ENCODE measurements at places on chromosomes 5 and 9.

DNA sequence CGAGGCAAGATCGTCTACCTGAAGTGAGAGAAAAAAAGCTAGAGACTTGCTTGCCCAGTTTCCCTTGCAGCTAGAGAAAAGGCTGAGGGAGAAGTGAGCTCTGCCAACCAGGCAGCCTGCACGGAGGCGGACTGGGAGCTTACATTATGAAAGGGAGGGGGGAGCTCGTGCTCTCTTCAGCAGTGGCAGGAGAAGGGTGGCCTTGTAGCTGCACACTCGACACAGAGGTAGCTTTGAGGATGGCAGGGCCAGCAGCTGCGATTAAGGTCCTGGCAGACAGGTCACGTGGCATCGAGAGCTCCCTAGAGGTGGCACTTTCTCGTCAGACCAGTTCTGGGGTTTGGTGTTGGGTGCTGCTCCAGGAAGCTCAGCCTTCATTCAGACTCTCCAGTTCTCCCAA is 26.7 kb downstream of the APBA1 start:
- DNase-seq, result peak; percentile 70

DNA sequence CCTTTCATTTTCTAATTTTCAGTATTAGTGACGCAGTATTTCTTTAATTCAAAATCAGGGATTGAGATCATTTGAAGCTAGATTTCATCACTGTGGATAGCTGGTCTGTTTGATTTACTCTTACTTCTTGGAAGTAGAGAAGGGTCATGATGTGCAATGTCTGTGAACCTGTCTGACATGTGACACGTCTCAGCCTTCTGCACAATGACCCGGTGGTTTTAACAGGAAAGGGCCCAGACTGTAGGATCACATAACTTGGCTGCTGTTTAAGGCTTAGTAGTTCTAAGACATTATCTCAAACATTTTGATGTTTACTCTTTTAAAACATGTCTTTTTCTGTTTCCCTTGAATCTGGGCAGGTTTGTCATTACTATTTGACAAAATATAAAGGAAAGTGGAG is 823.3 kb upstream of the NUDT12 start:
- no peak for DNase-seq

DNA sequence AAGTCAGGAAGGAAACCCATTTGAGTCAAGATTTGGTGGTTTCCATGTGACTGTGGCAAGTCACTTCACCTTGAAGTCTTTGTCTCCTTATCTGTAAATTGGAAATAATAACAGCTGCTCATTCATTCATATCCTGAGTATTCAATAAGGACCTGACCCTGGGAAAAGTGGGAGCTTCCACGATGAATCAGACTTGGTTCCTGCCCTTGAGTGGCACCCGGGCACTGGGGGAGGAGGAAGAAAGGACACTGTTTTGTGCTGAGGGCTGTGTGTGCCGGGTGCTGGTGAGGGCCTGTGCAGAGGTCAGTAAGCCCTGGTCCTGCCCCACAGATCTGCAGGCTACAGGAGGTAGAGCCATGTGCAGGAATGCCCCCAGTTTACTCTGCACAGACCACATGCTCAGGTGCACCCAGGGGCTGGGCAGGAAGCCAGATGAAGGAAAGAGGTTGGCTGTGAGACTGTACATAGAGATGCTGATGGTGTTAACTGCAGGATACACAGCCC is 6.8 kb downstream of the NDST1 start:
- DNase-seq, result no peak

- no peak for DNase-seq
Measured at GRCh38 chr5:10827571-10827970, 66.5 kb upstream of the DAP start.

GRCh38 chr9:130765137-130766020 is 69.7 kb upstream of the ABL1 start:
- DNase-seq, result no peak

DNA sequence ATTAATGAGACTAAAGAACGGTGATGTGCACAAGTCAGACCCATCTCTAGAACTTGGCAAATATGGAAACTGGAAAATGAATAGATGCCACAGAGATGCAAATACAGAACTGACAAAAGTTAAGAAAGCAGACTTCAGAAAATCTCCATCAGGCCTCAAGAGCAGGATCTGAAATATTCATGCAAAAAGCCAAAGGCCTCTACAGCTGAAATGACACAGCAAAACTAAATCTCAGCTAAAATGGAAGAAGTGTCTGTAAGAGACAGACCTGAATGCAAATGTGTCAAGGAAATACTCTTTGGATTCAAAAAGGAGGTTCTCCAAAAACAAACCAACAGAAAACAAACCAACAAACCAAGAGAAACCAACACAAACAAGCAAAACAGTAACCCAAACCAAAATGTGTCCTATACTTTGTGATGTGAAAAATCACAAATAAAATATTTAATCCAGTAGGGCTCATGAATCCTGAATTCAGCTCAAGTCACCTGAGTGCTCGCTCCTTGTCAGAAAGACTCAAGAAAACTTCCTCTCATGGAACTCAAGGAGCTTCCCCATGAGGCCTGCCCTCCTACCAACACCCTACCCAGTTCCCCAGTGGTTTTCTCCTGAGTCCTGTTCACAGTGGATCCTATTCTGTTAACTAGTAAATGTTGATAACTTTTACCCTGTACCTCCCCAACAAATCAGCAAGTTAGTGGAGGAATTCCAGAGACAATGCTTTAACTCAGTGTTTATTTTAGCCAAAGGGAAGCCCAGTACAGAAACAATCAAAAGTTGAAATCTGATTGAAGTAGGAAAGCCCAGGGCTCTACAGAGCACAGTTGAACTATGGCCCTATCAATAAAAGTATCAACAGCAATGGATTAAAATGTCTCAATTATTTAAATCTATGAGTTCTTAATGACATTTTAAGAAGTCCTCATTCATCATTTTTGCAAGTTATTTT is 14.6 kb downstream of the MRPS27 start:
- DNase-seq, result no peak

DNA sequence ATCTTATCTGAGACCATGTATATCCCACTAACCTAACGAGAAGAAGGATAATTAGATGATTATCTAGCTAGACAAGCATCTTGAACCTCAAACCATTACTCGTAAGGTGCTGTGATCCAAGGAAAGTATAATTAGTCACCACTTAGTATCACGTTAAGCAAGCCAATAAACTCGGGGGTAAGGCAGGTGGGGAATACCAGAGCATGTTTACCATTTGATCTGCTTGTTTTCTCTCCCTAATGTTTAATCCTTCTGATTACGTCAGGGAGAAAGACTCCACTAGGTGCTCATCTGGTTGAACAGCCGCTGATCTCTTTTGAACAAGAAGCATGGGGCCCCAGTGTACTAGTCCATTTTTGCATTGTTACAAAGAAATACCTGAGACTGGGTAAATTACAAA is 69.9 kb upstream of the SLC1A1 start:
- no peak for DNase-seq

DNA sequence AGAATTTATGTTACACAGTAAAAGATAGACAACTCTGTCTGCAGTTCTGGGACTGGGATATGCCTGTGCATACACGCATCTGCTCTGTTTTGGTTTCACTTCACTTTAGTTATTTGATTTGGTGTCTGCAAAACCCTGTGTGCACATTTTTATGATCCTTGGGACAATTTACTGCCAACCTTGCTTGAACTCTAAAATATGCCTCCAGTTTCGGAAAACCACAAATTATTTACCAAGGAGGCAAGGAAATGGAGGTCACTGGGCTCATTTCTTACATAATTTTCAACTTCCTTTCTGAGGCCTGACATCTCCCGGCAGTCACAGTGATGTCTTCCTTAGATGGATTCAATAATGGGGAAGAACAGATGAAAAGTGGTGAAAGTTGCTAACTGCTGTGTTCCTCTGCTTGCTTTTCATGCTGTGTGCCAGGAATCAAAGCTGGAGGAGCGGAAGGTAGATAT is 61.2 kb upstream of the TAF11L2 start:
- DNase-seq, result no peak

DNA sequence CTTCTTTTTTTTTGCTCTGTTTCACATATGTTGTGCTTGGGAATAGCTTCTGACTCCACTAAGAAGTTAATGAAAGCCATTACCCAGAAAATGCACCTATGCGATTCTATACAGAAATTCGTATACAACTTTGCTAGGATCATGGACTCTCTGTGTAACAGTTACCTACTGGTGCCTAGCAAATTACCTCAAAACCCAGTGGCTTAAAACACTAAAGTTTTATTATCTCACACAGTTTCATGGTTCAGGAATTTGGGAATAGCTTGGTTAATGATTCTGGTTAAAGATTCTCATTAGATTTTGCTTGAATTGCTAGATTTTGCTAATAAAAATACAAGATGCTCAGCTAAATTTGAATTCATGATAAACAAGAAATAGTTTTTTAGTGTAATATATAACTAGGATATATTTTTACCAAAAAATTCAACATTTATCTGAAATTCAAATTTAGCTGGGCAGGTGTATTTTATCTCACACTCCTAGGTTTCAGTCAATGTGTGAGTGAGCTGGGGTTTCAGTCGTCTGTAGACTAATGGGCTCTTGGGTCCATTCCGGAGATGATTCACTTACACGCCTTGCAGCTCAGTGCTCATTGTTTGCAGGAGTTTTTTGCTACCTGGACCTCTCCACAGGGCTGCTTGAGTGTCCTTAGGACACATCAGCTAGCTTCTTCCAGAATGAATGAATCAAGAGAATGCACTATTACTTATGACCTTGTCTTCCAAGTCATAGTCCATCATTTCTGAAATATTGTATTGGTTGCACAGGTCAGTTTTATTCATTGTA is 75.1 kb downstream of the MROH2B start:
- no peak for DNase-seq

GRCh38 chr5:164650427-164650826 is 1145.0 kb downstream of the MAT2B start:
- DNase-seq, result no peak

DNA sequence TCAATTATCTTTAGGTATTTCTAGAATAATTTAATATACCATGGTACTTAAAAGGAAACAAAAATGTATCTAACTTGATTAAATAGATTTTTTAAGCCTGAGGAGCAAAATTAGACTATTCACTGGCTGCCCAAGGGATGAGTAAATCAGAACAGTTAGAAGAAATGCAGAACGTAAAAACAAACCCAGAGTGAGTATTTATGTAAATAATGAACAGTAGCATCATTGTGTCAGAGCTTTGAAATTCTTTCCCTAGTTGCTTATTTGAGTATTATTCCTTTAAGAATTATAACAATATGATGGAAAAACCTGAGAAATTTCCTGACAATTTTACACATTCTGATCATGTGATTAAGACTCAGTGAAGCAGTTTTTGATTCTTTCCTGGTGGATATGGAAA is 200.9 kb downstream of the GDNF start:
- no peak for DNase-seq

DNA sequence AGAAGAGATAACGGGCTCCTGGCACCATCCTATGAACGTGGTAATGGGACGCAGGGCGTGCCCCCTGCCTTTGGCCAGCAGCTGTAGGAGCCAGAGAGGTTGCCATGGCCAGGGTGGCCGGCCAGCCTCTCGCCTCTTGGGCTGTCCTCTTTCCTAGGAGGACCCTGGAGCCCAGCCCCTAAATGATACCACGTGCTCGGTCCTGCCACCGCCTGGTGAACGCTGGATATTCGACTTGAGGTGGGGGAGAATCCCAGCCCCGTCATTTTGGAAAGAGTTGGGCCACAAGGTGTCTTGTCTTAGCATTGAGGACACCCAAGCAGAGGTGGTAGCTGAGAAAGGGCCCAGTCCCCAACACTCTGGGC is 391 bp upstream of the NRG2 start:
- DNase-seq, result peak; percentile 74

GRCh38 chr9:125190361-125190801 is 778 bp upstream of the PPP6C start:
- DNase-seq, result no peak

- no peak for DNase-seq
Measured at GRCh38 chr9:4503103-4503502, 12.8 kb downstream of the SLC1A1 start.

GRCh38 chr9:91246846-91247245 is 114.9 kb downstream of the AUH start:
- DNase-seq, result no peak

DNA sequence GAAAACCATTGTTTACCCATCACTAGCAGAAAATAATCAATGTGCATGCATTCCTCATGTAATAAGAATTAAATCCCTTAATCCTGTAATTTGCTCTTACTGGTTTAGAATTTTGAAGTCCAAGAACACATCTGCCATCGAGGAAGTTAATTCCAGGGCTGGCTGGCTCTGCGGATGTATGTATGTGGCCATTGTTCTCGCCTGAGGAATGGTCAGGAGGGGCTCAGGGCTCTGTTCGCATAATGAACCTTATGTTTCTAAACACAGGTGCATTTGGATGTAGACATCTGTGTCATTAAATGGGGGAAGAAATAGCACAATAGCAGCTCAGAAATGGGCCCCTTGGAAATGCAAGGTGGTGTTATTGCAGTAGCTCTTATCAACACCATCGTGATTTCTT is 148.6 kb upstream of the GAS1 start:
- no peak for DNase-seq

GRCh38 chr5:124634741-124635323 is 111.6 kb downstream of the ZNF608 start:
- no peak for DNase-seq

DNA sequence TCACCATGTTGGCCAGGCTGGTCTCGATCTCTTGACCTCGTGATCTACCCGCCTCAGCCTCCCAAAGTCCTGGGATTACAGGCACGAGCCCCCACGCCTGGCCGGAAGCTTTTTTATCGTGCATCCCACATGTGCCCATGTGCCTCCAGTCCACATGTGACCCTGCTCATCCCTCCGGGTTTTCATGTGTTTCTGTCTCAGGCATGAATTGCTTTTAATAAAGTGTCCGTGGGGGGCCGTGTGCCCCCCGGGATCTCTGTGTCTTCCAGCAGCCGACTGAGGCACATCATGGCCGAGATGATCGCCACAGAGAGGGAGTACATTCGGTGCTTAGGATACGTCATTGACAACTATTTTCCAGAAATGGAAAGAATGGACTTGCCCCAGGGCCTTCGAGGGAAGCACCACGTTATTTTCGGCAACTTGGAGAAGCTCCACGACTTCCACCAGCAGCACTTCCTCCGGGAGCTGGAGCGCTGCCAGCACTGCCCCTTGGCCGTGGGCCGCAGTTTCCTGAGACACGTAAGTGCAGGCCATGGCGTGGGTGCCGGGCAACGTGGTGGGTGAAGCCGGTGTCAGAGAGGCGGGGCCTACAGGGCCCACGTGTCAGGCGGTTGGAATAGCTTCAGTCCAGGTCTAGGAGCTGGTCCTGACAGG is 22.1 kb upstream of the LRRC14B start:
- DNase-seq, result no peak
